ENCODE measurements at places on chromosomes 11 and 22.

GRCh38 chr11:2071748-2072385 lies 67.3 kb downstream of the IGF2 start:
- no peak for DNase-seq

GRCh38 chr11:62186195-62186594 lies 3.8 kb upstream of the SCGB1D1 start:
- DNase-seq, result no peak

- no peak for DNase-seq
These were observed 153.3 kb downstream of the FCHSD2 start for GRCh38 chr11:72988821-72989220.

DNA sequence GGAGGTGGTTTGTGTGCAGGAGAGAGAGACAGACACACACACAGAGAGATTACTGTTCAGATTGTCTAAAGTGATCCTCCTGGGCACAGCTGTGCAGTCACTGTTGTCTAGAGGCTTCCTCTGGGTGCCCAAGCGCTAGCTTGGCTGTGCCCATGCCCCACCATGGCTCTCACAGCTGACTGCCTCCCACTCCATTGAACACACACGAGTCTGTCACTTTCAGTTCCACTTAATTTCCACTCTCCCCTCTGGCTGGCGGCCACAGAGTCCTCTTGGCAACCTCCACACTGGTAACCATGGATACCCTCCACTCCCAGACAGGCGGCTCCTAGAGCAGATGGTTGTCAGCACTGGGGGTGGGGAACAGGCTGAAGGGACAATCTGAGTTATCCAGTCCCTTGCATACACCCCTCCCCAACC lies 29.1 kb downstream of the MAP6 start:
- no peak for DNase-seq

DNA sequence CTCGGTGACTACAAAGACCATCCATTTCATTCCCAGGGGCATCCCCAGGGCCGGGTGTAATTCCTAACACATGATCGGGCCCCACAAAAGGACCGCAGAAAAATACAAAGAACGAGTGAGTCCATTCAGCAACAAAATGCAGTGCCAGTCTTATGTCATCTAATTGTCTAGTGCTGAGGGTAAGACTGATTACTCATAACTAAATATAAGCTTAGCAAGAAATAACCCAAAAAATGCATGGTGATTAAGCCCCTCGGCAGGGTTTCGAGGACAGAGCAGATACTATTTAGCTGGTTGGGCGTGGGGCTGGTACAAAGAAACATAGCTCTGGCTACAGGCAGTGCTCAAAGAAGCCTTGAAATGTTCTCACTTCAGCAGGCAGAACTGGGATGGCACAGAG lies 1078.9 kb downstream of the OPCML start:
- no peak for DNase-seq

DNA sequence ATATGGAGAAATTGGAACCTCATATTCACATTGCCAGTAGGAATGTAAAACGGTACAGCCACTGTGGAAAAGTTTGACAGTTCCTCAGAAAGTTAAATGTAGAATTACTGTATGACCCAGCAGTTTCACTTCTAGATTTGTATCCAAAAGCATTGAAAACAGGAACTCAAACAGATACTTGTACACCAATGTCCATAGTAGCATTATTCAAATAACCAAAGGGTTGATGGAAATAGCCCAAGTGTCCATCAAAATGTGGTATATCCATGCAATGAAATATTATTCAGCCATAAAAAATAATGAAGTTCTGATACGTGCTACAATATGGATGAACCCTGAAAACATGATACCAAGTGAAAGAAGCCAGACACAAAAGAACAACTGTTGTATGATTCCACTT lies 17.8 kb downstream of the PRRG4 start:
- DNase-seq, result no peak

GRCh38 chr22:23514322-23515038 lies 65.6 kb downstream of the IGLL1 start:
- no peak for DNase-seq

GRCh38 chr11:114615448-114616361 lies 20.1 kb upstream of the NXPE4 start:
- DNase-seq, result no peak

DNA sequence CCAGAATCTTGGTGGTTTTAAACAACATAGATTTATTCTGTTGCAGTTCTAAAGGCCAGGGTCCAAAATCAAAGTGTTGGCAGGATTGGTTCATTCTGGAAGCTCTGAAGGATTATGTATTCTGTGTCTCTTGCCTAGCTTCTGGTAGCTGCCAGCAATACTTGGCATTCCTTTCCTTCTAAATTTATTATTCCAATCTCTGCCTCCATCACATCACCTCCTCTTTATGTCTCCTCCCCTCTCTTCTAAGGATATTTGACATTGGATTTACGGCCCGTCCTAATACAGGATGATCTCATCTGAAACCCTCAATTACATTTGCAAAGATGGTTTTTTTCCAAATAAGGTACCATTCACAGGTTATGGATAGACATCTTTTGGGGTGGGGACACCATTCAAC lies 186.5 kb downstream of the SBF2 start:
- no peak for DNase-seq

- peak; percentile 77 for DNase-seq
These were observed 7.5 kb downstream of the P2RX3 start for GRCh38 chr11:57345555-57346211.

DNA sequence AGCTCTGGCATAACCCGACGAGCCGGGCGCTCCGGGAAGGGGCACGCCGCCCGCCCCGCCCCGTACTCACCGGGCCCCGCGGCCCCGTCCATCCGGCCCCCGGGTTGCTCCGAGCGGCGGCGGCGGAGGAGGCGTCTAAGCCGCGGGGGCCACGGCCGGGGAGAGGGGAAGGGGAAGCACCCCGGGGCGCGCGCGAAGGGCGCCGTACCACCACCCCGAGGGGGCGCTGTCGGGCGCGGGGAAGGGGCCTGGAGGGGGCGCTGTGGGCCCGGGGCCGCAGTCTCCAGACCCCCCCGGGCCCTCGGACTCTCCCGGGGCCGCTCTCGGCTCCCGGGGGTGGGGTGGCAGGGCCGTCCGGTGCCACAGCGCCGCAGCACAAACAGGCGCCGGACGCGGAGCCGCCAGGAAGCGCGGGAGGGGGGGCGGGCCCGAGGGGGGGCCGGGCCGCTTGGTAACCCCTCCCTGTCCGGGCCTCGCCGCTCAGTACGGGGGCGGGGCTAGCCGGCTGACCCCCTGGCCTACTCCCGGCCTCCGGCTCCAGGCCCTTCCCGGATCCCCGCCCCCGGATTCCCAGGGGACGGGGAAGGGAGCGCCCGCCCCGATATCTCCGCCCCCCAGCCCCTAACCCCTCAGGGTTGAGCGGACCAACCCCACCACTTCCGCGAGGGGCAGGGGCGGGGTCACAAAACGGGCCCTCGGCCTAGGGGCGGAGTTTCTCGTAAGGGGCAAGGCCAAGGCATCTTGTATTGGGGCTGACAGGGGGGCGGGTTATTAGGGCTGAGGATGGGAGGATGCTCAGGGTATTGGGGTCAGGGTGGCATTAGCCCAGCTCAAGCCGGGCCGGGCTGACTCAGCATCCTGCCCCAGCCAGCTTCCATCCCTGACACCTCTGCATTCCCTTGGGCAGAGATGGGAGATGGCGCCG lies at the start of the genes EML3 and ROM1:
TSS of gene EML3 (minus strand) at position 410 of the 925 bp plus-strand sequence. CDS start at position 92, 318 bp downstream.
TSS of gene ROM1 (plus strand) at position 892 of the 925 bp plus-strand sequence. CDS start at position 917, 25 bp downstream.
- DNase-seq, result peak; percentile 92

GRCh38 chr11:84414920-84415319 lies 1128.8 kb upstream of the CCDC90B start:
- no peak for DNase-seq

DNA sequence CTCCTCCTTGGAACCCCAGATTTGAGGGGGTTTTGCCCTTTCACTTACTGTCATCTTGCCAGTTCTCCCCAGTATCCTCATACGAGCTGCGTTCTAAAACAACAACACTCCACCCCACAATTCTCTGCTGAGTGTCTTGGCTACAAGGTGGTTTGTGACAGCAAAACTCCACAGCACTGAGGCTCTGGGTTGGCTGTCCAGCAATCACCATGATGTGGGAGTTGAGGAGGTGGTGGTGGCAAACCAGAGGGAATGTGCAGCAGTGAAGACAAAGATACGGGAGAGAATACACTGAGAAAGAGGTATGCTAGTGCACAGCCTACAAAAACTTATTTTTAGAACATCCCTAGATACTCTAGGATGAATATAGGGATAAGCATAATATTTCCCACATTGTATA lies 335.0 kb downstream of the C11orf87 start:
- DNase-seq, result no peak

- DNase-seq, result no peak
These were observed 4.6 kb downstream of the FGF19 start for GRCh38 chr11:69699213-69699612.

- DNase-seq, result no peak
These were observed 20.9 kb upstream of the NXPE4 start for GRCh38 chr11:114616516-114616915.

- no peak for DNase-seq
These were observed 47.0 kb downstream of the RCN1 start for GRCh38 chr11:32137869-32138268.

- DNase-seq, result no peak
These were observed 156.4 kb upstream of the PITPNB start for GRCh38 chr22:28075358-28075981.

DNA sequence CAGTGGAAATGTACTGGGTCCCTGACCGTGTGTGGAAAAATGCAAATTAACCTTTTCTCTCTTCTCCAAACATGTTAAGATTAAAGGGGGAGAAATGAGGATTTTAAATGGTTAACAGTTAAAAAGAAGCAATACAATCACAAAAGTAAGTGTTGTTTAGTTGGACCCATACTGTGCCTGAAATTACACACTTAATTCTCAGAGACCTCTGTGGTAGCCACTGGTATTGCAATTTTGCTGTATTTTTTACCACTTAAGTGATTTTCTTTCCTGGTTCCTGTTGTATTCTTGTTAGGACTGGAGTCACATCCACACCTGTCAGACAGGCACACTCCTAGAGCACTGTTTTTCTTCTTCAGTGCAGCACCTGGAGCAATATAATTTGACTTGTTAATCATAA lies 179.6 kb upstream of the PDGFD start:
- DNase-seq, result no peak

GRCh38 chr11:130442737-130443136 lies 5.7 kb upstream of the ADAMTS15 start:
- DNase-seq, result no peak

DNA sequence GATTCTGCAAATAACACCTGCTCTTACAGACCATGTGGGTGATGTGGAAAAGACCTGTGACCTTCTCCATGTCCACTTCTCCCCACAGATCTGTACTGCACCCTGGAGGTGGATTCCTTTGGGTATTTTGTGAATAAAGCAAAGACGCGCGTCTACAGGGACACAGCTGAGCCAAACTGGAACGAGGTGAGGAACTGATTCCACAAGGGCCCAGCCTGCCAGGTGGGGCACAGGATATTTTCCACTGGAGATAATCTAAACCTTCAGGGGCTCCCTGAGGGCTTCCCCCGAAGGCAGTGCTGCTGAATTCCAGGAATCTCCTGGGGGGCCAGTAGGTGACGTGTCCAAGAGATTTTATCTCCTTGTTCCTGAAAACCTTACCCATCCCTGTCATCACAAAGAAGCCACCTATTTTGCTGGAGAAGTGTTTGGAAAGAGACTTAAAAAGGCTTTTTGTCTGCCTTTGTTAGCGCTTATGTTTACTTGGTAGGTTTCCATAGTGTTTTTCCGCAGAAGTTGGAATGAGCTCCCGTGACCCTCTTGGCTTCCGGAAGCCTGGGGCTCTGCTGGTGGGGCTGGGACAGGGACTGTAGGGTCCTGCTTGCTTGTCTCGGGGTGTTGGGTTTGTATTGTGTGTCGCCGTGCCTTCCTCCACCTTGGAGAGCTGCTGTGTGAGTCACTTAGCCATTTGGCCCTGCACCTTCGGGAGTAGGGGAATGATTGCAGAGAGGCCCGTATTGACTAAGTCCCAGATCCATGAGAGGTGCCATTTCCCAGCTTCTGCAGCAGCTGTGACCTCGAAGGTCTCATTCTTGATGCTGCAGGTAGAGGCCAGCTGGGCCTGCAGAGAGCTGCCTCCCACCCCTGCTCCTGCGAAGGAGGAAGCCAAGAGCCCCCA lies 112.4 kb downstream of the BCR start:
- no peak for DNase-seq

DNA sequence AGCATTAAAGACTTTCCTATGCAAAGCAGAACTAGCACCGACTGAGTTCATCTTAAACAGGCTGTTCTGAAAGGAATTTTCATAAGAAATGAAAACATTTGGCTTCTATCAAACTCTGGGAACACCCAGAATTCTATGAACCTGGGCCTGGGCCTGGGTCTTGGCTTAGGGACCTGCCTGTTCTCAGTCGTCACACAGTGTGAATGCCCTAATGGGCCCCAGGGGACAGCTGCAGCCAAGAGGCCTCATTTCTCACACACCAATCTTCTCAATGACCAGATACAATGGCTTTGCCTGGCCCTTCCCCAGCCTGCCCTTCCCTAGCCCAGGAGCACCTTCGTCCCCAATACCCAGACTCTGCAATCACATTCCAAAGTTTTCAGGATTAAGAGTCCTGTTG lies 234.9 kb upstream of the ARHGAP20 start:
- no peak for DNase-seq

GRCh38 chr11:34037016-34037415 lies 14.5 kb upstream of the CAPRIN1 start:
- DNase-seq, result no peak

DNA sequence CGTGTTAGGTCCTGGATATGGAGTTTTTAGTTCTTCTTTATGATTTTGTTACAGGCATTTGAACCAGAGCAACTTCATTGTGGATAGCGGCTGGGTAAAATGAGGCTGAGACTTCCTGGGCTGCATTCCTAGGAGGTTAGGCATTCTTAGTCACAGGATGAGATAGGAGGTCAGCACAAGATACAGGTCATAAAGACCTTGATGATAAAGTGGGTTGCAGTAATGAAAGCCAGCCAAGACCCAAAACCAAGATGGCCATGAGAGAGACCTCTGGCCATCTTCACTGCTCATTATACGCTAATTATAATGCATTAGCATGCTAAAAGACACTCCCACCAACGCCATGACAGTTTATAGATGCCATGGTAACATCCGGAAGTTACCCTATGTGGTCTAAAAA lies 23.4 kb upstream of the CLMP start:
- DNase-seq, result no peak

- DNase-seq, result no peak
These were observed 57.4 kb upstream of the BID start for GRCh38 chr22:17831501-17832251.

- DNase-seq, result no peak
These were observed 35.1 kb downstream of the TRIM29 start for GRCh38 chr11:120102864-120103122.

GRCh38 chr11:36089920-36090319 lies 146.1 kb downstream of the LDLRAD3 start:
- DNase-seq, result no peak

GRCh38 chr11:125337836-125338834 lies 157.9 kb downstream of the FEZ1 start:
- DNase-seq, result no peak

DNA sequence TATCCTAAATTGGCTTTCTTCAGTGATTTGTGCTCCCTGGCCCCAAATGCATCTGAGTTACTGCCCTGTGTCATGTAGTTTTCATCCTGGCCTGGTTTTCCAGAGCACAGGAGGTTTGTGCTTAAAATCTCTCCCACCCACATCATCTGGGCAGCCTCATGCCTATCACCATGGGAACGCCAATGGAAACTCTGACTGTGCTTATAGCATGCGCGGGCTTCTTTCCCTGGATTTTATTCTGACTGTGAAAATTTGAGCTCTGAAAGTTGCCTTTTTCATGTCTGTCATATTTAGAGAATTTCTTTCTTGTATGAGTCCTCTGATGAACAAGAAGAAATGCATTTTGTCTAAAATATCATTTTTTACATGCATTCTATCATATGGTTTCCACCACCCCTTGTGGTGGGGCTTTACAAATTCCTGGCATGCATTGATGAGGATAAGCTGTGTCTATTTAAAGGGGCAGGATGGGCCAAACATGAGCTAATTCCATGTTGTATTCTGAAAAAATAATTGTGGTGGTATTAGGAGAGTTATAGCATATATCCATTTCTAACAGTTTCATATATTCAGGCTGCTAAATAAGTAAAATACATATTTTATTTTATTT lies 55.1 kb downstream of the IRAG1 start:
- no peak for DNase-seq

Data from stimulated activated naive CD8-positive, alpha-beta T cell treated with anti-CD3 and anti-CD28 coated beads, Interleukin-15, Interleukin-2, amounts not matched to agents 100 U/mL and 50 U/mL, for 24 hours (primary cell).